ENCODE measurements at places on chromosomes 2 and 18.

GRCh38 chr2:240905176-240905781, 857 bp upstream of the CROCC2 start:
- no peak for DNase-seq

DNA sequence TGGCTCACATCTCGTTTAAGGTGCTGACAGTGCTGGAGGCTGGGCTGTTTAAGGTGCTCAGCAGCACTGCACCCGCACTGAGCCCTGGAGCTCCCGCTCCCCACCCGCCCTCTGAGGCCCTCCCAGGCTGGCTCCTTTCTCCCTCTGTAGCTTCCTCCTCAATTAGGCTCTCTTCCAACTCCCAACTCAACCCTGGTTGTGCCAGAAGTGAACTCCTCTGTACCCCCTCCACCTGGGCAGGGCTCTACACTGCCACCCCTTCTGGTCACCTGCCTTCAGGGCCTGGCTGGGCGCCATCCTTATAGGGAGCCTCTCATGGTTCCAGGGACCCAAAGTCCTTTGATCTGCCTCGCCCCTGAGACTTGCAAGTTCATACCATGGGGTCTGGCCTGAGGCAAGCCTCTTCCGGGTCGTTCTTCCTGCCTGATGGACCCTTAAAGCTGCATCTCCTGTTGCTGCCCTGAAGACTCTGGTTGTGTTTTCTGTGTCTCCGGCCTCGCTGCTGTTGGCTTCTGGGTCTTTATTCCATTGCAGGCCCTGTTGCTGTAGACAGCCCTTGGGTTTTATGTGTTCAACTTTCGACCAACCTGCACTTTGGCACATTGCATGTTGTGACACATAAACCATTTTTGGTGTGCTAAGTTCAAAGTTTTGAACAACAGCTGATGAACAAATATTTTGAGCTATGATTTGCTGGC, 199.6 kb downstream of the LDLRAD4 start:
- DNase-seq, result no peak

DNA sequence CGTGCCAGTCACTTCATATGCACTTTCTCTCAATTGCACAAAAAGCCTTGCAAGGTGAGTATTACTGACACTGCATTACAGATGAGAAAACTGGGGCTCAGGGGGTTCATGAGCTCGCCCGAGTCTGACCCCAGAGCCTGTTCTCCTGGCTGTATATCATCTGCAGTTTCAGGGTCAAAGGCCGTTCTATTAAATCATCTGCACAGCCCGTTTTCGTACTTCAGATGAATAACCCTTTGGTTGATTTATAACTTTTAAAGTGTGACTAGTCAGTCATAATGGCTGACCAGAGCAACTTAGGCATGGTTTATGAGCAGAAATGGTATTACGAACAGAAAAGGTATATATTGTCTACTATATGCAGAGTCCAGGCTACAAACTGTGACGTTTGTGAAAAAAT, 35.3 kb upstream of the NPAS2 start:
- DNase-seq, result no peak

- no peak for DNase-seq
Measured at GRCh38 chr2:74239346-74239745, 40.9 kb downstream of the MTHFD2 start.

- no peak for DNase-seq
Measured at GRCh38 chr2:26483957-26484565, 6.1 kb upstream of the OTOF start.

DNA sequence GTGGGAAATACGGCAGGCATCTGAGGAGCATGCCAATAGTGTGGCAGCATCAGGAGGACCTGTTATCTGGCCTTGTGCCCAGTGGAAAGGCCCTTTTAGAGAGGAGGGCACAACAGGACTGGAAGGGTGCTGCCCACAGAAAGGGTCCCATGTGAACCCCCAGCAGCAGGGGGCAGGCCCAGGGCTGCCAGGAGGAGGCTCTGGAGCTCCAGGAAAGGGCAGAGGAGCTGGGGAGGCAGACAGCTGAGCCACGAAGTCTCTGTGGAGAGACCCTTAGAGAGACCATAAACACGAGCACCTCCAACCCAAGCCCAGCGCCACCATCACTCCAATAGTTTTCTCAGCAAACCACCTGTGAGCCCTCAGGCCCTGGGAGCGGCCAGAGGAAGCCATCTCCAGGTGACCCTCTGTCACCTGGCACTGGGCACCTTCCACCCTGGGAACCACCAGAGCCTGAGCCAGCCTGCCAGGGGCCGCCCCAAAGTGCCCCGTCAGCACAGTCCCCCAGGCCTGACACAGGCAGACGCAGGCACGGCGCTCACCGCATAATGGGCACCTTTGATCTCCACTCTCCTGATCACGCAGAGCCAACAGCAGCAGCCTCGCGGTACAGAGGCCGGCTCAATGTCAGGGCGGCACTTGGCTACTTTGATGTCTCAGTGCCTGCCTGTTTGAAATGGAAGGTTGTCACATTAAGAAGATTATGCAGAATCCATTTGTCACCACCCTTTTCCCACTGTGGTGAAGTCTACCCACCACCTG, 162.5 kb upstream of the RAB6C start:
- no peak for DNase-seq

All from activated CD8-positive, alpha-beta memory T cell treated with anti-CD3 and anti-CD28 coated beads for 24 hours (primary cell).